ENCODE measurements at places on chromosomes 7 and 10.

GRCh38 chr7:41694495-41694894, 8.4 kb downstream of the INHBA start:
- DNase-seq: no peak

- no peak for DNase-seq
Observed at GRCh38 chr7:94683066-94683465, 27.1 kb upstream of the SGCE start.

- DNase-seq: no peak
Observed at GRCh38 chr10:113493195-113493594, 59.7 kb upstream of the HABP2 start.

- no peak for DNase-seq
Observed at GRCh38 chr7:144118341-144118740, 4.6 kb upstream of the OR2A14 start.

GRCh38 chr10:110460111-110460809, 37.4 kb upstream of the DUSP5 start:
- no peak for DNase-seq

DNA sequence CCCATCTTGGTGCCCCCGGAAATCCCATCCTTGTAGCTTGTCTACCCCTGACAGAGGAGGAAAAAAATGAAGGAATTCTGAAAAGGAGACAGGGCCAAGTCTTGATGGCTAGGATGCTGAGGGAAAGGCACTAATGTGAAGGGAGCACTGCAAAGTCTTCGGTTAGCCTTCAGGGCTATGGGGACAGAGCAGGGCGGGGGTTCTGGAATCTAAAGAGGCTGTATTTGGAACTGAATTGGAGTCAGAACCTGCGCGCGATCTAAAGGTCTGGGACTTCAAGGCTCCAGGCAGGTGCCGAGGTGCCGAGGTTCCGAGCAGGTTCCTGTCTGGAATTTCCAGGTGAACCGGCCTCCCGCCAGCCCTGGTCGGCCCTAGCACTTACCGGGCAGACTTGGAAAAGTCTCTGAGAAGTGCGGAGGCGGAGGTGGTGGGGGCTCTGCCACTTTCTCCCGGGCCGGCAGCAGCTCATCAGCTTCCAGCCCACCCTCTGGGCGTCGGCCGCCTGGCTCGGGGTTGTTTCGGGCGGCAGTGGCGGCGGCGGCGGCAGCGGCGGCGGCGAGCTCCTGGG, 781 bp downstream of the GBX1 start:
- DNase-seq: no peak

- DNase-seq: no peak
Observed at GRCh38 chr7:106777674-106778299, 87.3 kb upstream of the PIK3CG start.

DNA sequence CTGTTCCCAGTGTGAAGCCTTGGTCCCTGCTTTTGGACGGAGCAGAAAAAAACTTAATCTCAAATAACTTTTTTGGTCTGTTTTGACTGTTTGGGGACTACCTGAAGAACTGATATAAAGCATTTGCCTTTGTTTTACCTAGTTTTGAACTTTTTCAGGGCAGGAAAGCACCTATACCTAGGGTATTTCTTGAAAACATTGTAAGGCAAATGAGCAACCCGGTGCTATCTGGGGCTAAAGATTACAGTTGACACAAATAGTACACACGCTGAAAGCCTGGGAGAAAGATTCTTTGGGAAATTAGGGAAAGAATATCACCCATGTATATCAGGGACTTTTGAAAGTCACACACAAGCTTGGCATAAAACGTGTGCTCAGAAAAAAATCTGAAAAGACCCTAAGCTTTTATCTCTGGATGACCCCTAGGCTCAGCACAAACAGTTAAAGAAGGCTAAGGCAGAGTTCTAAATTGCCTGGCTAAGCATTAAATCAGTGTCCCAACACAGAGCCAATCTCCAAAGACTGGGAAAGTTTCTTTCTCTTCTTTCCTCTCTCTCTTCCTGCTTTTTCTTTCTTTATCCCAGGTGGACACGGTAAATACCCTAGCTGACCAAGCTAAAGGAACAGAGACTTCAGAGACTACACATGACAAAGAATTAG, 389.8 kb downstream of the SH2D4B start:
- no peak for DNase-seq

- no peak for DNase-seq
Observed at GRCh38 chr10:61100887-61101286, 156.9 kb upstream of the RHOBTB1 start.

DNA sequence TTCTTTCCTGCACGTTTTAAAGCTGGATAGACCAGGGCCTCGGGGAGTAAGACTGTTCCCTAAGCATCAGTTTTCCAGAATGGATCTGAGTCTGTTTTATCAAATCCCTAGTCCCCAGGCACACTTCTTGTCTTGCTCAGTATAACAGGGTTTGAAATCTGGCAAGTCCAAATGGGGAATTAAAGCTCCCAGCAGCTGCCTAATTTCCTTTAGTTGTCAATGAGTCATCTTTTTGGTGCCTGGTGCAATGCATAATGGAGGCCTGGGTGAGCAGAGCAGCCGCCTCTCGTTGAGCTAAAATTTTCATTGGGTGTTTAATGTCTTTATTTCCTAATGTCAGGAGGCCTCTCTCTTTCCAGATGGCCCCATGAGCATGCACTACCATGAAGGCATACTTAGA, 87.9 kb downstream of the STRA8 start:
- DNase-seq: no peak

DNA sequence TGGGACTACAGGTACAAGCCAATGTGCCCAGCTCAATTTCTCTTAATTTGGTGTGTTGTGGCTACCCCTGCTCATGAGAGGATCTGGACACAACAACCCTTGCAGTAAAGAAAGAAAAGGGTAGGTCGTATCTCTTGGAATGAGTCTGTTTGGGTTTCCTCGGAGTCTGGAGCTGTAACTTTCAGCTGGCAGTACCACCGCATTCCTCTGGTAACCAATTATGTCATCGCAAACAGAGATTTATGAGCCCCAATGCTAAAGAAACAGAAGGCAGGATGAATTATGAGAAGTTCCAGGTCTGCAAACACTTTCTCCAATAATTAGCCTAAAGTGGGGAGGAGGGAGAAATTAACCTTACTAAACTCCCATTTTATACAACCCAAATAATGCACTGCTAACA, 186.6 kb upstream of the NRP1 start:
- no peak for DNase-seq

GRCh38 chr10:18364987-18365775, 225.0 kb downstream of the CACNB2 start:
- no peak for DNase-seq

DNA sequence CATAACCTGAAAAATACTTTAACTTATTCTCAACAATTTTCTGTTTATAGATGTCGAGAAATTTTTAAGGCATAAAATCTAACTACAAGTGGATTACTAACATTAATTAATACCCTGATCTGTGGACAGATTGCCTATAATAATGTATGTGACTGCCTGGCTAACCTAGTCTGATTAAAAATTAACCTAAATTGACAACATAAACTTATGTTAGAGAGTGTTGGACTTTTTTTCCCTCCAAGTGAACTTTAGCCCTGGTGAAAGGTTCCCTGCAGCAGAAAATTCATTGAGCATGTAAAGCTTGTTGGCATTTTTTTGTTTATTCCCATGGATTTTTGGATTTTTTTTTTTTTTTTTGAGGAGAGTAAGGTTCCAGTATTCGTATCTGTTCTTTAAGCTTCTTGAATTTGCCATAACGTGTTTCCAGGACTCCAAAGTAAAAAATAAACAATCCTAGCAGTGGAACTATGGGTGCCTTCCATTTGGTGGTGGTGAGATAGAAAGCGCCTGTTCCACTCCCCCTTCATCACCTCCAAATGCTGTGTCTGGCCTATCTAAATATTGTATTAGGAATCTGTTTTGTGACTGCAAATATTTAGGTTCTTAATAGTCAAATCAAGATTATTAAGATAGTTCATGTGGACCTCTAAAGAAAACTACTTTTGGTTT, 36.1 kb downstream of the NET1 start:
- DNase-seq: no peak

DNA sequence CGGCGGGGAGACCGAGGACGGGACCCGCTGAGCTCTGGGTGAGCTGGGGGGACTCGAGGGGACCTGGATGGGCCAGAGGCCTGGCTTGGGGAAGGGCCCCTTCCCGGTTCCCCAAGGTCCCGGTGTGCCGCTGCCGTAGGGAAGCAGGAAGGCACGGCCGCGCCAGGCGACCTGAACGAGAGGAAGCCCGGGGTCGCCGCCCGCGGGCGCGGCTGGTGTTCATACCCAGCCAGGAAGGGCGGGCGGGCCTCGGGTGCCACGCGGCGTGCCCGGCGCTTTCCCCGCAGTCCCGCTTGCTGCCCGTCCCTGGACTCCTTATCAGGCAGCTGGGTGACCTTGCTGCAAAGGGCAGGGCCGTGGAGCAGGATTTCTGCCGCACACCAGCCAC, 38.0 kb downstream of the ZNF777 start:
- no peak for DNase-seq

- no peak for DNase-seq
Observed at GRCh38 chr7:30323006-30323355, 38.6 kb downstream of the ZNRF2 start.

DNA sequence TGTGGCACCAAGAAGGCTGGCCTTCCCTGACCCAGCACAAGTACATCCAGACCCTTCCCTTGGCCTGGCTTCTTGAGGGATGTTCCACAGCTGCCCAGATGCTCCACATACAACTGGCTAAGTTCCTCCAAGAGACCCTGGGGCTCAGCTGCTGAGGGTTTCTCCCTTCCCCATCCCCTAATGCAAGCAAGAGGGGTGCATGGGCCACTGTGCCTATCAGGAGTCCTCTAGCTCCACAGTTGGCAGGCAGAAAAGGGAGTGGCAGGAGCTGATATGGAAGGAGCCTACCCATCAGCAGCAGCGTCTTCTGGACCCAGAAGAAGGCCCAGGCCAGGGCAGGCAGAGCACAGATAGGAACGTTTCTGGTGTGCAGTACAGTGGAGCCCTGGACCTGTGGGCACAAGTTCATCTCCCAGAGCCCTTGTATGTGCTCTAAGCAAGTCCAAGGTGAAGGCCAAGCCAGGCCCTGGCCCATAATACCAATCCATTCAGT, 26.2 kb downstream of the VSIR start:
- DNase-seq: no peak
